Vein endothelial cell (primary cell): ENCODE measurements at places on chromosomes 7 and 10. TPM values are rescaled to one million over a fixed set of nuclear protein-coding genes. Genes with fewer than 3 reads are reported as not detected.

The TCAF1 gene
- total RNA-seq, result 52.6 and 53.1 TPM in 2 replicates

The HOXA9 gene
- 10.8 and 18.2 TPM in 2 replicates for total RNA-seq

The OPALIN gene
- not detected in 2 replicates for total RNA-seq

The TSPAN33 gene
- total RNA-seq, result 0.10 TPM in 1 of 2 replicates, not detected in the other

The CALHM3 gene
- total RNA-seq, result not detected in 2 replicates

The OR2A42 gene
- not detected in 2 replicates for total RNA-seq
